NCI-H226 (cell line): ENCODE measurements at places on chromosomes 5 and 9.

DNA sequence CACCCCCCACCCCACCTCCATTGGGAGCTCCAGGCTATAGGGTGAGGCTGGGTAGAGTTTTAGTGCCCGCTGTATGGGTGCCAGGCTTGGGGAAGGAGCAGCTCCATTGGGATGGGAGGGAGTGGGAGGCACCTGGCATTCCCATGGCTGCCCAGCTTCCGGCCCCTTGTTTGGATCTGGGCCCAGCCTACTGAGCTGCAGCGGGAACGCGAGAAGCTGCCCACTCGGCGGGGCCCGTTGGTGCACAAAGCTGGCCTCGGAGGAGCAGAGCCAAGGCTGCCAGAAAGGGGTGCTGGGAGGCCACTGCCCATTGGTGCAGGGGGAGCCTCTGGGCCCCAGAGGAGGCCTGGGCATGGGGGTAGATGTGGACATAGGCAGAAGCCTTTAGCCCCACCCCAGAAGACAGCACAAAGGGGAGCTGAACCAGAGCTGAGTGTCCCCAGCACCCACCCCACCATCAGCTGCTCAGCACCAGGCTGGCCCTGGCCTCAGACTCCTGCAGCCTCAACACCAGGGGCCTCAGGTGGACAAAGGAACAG, 4.4 kb downstream of the LCN9 start:
- DNase-seq, result no peak

DNA sequence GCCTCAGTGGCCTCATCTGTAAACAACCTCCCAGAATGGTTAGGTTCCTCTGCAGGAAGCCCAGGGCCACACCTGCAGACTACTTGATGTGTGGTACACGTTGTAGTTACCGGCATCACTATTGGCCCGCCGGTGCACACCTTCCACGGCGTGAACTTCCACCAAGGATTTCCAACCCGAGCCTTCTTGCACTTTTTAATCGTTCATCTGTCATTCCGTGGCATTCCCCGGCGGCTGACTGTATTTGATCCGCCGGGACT, 5.3 kb upstream of the TRIM41 start:
- DNase-seq, result no peak

DNA sequence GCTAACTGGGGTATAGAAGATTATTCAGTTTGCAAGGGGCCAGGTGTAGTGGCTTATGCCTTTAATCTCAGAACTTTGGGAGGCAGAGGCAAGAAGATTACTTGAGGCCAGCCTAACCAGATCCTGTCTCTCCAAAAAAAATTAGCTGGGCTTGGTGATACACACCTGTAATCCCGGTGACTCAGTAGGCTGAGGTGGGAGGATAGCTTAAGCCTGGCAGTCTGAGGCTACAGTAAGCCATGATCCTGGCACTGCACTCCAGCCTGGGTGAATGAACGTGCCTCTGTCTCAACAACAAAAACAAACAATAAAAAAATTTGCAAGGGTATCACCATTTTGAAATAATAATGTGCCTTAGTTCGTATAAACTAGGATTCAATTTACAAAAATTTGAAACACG, 51.3 kb downstream of the BAAT start:
- peak; percentile 55 for DNase-seq

GRCh38 chr9:19967216-19967887, 178.5 kb upstream of the SLC24A2 start:
- no peak for DNase-seq

- DNase-seq, result no peak
These were observed 247.5 kb downstream of the MARCHF11 start for GRCh38 chr5:15932066-15932465.

DNA sequence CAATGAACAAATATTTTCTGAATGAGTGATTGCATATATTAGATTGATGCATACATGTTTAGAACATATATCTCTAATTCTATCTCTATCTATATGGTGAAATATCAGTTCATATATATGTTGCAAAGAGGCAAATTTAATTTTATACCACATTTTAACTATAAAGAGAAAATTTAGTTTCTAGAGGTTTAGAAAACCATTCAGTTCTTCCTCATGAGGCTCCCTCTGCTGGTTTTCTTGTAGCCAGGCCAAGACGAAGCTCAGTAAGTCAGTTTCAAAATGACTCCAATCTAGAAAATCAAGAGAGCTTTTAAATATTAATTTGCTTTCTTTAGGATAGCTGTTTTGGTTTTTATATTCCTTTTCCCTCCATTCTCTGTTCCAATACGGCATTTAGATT, 312.1 kb downstream of the TMEM232 start:
- DNase-seq, result peak; percentile 13
